ENCODE measurements at places on chromosomes 7 and 10. TPM values are rescaled to one million over a fixed set of nuclear protein-coding genes. Genes with fewer than 3 reads are reported as not detected.

- no peak for DNase-seq
Observed at GRCh38 chr10:311901-312665, 176.8 kb downstream of the ZMYND11 start.

DNA sequence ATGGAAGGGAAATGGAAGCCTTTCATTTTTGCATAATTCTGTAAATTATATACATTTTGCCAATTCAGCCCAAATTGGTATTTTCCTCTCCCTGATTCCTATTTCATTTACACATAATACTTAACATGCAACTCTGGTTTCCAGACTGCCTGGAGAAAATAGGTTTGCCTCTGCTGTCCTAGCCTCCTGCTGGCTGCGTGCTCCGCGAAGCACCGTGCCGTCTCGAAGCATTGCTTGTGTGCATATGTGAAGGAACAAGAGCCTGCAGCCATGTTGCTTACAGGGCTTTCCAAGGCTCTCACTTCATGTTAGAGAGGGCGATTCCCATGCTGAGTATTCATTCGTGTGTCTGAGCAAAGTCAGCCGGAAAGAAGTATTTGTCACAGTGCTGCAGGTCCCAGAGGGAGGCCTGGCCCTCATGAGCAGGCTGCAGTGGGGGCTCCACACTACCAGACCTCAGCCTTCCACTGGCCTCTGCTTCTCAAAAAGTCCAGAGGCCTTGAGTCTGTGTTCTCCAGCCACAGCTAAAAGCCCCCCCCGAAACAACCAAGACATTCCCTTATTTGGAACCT lies 66.5 kb downstream of the CLRN3 start:
- no peak for DNase-seq

DNA sequence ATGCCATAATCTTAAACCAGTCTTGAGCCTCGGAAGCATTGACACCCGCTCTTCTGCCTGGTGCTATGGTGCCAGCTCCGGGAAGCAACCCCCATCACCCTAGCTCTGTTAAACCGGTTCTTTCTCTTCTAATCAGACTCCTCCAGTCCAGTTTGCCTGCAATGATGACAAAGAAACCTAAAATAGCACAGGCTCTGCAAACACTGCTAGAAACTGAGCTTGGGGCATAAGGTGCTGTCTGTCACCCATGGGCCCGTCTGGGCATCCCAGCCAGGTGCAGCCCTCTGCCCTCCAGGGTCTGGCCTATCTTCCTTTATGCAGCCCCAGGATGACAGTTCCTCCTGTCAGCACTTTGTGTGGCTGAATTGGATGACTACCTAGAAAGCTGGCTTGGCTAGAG lies 14.2 kb upstream of the CAMK2G start:
- no peak for DNase-seq

DNA sequence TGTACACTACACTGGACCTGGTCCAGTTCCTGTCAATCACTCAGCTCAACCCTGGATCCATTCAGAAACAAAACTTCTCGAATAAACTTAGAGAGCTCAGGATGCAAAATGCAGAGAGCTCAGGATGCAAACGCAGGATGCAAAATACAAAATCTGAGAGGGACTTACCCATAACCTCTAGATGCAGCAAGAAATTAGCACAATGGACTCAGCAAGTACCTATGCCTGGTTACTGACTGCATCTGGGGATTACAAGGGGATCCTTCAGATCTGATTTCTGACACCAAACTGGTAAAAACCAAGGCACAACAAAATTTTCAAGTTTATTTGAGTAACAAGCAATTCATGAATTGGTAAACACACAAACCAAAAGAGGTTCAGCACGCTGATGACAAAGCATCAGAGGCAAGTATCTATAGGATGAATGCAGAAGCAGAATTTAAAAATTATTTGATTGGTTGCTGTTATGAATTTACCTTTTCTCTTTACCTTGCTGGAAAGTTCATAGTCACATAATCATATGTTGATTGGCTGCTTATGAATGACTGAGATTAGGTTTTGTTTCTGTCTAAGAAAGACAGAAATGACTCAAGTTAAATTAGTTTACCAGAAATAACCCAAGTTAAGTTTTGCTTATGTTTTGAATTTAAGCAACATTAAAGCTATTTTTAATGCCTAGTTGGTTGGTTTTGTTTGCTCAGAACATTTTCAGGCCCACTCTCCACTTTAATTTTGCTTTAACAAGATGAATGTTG lies 11.4 kb downstream of the GIMAP6 start:
- DNase-seq, result no peak

- DNase-seq, result no peak
Observed at GRCh38 chr10:19977097-19977521, 160.9 kb downstream of the PLXDC2 start.

DNA sequence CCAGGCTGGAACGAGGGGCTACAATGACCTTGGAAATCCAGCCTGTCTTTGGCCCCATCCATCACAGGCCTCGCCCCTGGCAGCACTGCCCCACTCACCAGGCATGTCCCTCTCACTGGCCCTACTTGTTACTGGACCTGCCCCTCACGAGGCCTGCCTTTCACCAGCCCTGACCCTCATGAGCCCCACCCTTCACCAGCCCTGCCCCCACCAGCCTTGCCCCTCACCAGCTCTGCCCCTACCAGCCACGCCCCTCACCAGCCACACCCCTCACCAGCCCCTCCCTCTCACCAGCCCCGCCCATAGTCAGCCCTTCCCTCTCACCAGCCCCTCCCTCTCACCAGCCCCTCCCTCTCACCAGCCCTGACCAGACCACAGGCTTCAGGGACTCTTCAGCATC lies 57.8 kb downstream of the COL26A1 start:
- DNase-seq, result no peak

DNA sequence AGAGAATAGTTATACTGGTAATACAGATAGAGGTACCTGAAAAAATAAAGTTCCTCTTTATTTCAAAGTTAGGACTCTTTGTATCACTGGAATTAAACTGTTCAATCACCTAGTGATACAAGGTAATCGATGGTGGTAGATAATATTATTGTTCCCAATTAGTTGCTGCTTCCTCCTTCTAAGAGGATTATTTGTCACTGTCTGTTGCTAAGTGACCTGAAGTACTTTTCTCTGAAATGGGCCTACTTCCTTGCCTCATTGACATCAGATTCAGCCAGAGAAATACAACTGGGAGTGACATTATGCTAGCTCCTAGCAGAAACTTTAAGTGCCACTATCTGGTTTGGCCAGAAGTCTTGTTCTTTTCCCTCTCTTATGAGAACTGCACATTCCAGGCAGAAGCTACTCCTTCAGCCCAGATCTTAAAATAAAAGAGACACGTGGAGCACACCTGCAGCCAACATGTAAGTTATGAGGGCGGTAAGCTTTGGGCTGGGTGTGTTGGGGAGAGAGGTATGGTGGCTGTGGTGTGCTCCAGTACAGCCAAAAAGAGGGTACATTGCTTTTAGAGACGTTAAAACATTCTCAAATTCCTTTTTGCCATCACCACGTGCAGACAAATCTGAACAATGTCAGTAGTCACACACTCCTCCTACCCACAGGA lies 54.8 kb downstream of the MINDY3 start:
- no peak for DNase-seq

GRCh38 chr7:82289152-82289535 lies 154.4 kb downstream of the CACNA2D1 start:
- no peak for DNase-seq

DNA sequence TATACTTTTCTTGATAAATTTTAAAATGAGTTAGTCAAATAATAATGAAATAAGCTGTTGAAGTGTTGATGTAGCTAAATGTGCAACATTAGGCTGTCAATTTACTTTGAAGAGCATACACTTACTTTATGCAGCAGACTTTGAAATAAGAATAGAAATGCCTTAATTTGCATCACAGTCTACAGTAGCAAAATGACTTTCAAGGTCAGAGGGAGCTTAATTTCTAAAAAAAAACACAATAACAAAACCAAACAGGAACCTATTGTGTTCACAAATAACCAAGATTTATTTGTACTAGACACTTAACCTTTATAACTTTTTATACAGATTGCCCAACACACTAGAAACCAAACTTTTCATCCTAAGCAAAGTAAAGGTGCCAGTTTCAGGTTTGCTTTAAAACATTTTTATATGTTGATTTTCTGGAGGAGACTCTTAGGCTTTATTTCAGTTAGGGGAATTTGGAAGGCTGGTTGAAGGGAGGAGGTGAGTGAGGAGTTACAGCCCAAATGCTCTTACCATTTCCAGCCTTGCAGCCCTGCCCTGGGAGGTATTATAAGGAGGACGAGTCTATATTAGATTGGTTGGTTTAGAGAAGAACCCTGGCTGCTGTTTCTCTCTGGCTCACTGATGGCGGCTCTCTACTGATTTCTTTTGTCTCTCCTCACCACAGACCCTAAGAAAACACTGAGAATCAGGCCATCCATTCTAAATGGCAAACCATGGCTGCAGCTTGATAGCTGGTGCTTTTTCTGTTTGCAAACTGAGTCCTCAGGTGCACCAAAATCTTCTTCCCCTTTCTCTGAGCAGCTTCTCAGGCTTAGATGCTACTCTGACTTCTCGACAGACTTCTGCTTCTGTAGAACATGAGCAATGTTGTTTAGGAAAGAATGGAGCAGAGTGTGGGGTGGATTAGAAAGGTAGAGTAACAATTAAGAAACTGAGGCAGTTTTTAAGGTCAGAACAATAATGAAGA lies 55.2 kb upstream of the RPA3 start:
- no peak for DNase-seq

DNA sequence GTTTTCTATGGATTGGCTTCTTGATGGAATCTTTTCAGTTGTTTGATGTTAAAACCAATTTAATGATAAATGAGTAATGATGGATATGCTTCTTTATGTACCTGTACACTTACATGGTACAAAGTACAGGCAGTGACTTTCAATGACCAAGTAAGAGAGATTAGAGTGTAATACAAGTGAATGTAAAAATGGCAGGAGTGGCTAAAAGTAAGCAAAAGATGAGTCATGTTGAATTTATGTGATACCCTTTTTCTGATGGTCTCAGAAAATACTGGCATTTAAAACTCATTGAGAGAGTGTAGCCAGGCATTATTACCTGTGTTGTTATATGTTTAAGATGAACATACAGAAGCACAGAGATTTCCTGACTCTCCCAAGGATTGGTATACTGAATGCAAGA lies 97.1 kb downstream of the GPR85 start:
- DNase-seq, result no peak

DNA sequence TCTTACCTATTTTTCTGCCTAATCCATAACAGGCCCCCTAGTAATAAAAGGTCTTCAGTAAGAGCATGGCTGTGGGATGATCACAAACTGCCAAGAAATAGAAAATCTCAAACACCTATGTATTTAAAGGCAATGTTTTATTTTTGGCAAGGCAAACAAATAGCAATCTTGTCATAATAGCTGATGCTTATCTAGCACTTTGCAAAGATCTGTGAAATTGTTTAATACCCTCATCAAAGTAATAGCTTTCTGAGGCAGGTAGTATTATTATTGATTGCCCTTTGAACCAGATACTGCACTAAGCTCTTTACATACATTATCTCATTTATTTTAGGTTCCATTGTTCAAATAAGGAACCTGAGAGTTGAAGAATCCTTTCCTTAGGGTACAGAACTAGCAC lies 1.6 kb upstream of the CADPS2 start:
- no peak for DNase-seq

DNA sequence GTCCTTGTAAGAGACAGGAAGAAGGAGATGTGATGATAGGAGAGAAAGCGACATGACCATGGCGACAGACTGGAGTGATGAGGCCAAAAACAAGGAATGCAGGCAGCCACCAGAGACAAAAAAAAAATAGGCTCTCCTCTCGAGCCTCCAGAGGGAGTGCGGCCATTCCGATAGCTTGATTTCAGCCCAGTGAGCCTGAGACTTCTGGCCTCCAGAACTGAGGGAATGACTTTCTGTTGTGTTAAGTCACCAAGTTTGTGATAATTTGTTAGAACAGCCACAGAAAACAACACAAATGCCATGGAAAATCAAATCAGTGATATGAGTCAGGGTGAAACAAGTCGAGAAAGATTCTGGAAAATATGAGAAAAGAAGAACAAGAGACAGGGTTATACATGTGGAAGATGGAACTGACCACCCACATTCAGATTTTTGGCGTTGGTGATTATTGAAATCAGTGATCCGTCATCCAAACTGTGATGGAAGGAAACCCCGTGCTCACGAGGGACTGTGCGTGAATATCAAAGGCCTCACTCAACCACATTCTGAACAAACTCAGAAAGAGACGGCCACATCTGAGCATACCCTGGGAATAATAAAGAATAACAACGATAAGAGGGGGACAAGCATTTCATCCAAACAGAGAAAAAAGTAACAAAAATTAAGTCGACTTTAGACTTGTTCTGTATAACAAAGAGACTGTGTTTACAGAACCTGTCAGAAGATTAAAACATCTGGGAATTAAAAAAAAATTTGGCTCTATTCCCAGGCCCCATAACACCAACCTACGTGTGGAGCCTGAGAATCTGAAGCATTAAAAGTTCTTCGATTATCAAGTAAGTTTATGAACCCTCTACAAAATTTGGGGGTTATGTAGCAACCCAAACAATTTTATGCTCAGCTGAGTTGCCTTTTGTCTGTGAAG lies 72.1 kb downstream of the EEPD1 start:
- no peak for DNase-seq

DNA sequence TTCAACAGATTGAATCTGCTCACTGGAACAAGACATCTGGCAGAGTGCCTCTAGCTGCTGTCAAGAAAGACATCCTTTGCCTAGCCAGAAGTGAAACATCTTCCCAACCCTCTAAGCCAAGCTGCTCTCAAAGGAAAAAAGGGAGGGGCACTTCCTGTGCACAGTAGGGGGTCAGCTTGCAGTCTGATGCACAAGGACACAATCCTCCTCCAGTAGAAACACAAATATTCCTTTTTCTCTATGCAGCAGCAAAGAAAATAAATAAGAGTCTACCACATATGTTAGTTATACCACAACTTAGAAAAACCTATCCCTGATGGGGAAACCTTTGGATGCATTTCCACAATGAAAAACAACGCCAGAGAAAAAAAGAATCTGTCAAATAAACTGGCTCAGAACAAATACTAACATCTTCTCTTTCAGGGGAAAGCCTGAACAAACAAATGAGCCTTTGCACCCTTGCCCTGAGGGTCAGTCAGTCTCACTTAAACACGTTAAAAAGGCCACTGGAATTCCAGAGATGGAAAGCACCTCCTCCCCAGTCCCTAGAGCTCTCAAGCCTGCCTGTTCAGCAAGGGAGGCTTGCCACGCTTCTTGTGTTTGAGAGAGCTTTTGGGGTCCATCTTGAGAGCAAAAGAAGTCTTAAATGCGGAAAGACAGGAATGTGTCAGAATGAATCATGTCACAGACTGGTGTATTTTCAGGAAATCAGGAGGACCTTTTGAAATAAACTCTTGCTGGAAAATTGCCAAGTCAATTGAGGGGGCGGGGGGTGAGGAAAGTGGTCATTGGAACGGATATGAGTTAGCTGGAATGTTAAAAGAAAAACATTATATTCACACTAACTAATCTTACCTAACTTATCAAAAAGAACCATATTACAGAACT lies 7.5 kb downstream of the LAMB1 start:
- DNase-seq, result no peak

- DNase-seq, result no peak
Observed at GRCh38 chr10:33410096-33410859, 75.8 kb upstream of the NRP1 start.

Gene ZNF33B
- 8.6 TPM for total RNA-seq

Gene SAP25
- total RNA-seq, result 11.8 TPM

Gene ZNF12
- 28.8 TPM for total RNA-seq

Gene TSPAN12
- 28.9 TPM for total RNA-seq

Gene FAM237B
- total RNA-seq, result not detected

Gene RNF133
- total RNA-seq, result not detected

Gene ZNF777
- total RNA-seq, result 13.4 TPM

Gene SPDYE9
- not detected for total RNA-seq

Gene FKBP14
- 7.3 TPM for total RNA-seq

Gene STARD3NL
- 19.7 TPM for total RNA-seq

Gene CALY
- not detected for total RNA-seq

Gene UNCX
- not detected for total RNA-seq

Gene IMPDH1
- 148 TPM for total RNA-seq

Gene PPP1R17
- not detected for total RNA-seq

Gene ALDH18A1
- 29.1 TPM for total RNA-seq
